ENCODE measurements at places on chromosomes 16 and 17.

GRCh38 chr17:80308692-80309517 is 48.3 kb downstream of the RNF213 start:
- DNase-seq = no peak

- no peak for DNase-seq
Observed at GRCh38 chr17:7729816-7730215, 12.3 kb downstream of the DNAH2 start.

GRCh38 chr17:68776451-68776850 is 175.3 kb upstream of the FAM20A start:
- no peak for DNase-seq

DNA sequence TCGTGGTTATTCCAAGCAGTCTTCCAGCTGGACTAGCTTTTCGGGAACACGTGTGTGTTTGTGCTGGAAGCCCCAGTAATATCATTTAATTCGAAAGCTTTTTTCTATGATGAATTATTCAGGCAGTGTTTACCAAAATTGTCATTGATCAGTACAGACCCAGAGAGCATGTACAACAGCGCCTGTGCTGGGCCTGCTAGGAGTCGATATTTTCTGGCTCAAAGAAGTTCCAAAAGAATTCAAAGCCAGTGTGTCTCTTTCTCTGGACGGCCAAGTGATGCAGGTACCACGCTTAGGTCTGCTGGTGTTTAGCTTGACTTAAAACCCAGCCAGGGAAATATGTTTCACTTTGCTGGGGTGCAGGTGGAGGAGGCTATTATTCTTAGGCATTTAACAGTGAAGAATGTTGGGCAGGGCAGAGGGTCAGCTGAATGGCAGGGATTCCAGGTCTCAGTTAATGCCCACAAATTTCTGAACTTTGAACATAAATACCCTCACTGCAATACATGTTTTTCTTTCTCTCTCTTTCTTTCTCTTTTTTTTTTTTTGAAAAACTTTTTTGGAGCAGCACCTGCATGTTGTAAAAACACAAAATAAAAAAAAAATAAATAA is 401.3 kb downstream of the WWOX start:
- no peak for DNase-seq
